ENCODE measurements at places on chromosomes 4 and X.
A peak's percentile ranks its signal among the peaks of the same experiment; 100 is the strongest.

GRCh38 chrX:110051559-110051958 is 48.6 kb downstream of the TMEM164 start:
- DNase-seq: no peak

GRCh38 chr4:592825-593520 is 16.9 kb upstream of the TMEM271 start:
- DNase-seq: no peak

- DNase-seq: peak; percentile 14
Measured at GRCh38 chrX:151825925-151826485, 86.7 kb upstream of the MAGEA4 start.

DNA sequence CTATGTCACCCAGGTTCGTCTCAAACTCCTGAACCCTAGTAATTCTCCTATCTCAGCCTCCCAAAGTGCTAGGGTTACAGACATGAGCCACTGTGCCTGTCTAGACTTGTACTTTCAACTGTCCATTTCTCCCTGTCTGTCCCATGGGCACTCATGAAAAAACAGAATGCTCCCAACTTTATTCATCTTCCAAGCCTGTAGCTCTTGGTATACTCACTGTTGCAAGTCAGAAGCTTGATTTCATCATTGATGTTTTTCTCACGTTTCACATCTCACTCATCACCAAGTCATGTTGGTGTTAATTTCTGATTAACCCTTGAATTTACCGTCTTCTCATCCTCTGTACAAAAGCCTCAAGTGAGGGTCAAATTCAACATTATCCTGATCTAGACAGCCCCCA is 7.3 kb upstream of the SRP72 start:
- DNase-seq: no peak

- peak; percentile 70 for DNase-seq
Measured at GRCh38 chrX:65644621-65645289, 22.7 kb upstream of the MSN start.

DNA sequence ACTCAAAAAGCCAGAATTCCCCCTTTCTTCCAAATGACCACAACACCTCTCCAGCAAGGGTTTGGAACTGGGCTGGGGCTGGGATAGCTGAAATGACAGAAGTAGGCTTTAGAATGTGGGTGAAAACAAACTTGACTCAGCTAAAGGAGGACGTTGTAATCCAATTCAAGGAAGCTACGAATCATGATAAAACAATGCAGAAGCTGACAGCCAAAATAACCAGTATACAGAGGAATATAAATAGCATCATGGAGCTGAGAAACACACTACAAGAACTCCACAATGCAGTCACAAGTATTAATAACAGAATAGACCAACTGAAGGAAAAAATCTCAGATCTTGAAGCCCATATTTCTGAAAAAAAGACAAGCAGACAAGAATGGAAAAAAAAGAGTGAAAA is 95.8 kb upstream of the TET2 start:
- DNase-seq: no peak

DNA sequence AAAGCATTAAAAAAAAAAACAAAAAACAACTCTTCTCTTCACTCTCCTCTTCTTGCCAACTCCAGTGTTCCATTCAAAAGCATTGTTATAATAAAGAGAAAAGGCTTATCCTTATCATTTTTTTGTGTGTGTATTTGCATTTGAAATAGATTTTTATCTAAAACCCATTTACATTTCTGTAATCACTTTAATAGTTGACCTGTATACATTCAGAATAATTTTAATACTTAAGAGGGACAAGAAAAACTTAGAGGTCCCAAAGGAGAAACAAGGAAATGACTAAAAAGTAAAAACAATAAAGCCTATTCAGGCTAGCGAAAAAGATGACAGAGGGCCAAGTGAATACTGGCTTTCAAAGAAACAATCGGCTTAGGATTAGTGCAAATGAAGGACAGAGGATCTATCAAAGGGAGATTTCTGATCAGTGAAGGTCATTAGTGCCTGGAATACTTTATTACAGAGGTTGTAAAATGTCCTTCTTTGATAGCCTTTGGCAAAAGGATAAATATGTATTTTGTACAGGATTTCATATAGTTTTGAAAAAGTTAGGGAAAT is 808.3 kb downstream of the RPA4 start:
- DNase-seq: no peak

DNA sequence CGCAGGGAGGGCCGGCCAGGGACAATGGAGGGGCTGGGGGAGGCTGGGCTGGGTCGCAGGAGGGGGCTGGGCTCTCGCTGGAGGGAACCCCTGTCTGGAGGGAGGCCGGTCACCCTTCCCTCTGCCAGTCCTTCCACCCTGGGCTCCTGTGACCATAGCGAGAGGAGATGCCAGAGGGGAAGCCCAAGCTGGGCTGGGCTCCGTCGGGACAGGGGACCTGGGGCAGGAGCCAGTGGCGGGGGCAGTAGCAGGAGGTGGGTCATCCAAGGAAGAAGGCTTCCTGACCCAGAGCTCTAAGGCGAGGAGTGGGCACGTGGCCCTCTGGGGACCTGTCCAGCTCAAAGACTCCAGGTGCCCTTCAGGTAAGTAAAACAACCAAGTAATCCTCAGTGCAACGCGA is 16.9 kb downstream of the CTAG1B start:
- DNase-seq: no peak

GRCh38 chrX:18797141-18797540 is 89.7 kb downstream of the PPEF1 start:
- DNase-seq: no peak

- no peak for DNase-seq
Measured at GRCh38 chr4:85094735-85095134, 128.2 kb upstream of the WDFY3 start.

- DNase-seq: no peak
Measured at GRCh38 chr4:71814433-71814832, 30.6 kb upstream of the GC start.

DNA sequence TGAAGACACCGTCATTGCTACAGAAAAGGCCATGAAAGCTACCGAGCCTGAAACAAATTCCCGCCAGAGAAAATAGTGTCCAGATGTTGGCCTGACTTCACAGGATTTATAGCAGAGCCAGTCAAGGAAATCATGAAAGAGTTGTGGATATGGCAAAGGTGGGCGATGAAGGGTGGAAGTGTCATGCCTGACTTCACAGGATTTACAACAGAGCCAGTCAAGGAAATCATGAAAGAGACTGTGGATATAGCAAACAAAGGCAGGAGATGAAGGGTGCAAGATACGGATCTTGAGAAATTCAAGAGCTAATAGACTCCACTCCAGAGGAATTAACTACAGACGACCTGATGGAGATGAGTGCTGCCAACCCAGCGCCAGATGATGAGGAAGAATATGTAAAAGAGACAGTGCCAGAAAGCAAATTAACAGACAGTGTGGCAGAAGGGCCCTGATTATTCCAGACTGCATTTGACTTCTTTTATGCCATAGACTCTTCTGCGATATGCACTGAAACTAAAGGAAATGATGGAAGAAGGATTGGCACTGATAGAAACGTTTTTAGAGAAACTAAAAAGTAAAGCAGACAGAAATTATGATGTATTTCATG is 17.2 kb downstream of the TRMT44 start:
- DNase-seq: no peak

- no peak for DNase-seq
Measured at GRCh38 chr4:75391489-75392166, 122.6 kb downstream of the RCHY1 start.

GRCh38 chr4:151012820-151013219 is 2.3 kb downstream of the LRBA start:
- DNase-seq: no peak

- DNase-seq: peak; percentile 42
Measured at GRCh38 chr4:98939892-98940298, 11.0 kb upstream of the EIF4E start.

DNA sequence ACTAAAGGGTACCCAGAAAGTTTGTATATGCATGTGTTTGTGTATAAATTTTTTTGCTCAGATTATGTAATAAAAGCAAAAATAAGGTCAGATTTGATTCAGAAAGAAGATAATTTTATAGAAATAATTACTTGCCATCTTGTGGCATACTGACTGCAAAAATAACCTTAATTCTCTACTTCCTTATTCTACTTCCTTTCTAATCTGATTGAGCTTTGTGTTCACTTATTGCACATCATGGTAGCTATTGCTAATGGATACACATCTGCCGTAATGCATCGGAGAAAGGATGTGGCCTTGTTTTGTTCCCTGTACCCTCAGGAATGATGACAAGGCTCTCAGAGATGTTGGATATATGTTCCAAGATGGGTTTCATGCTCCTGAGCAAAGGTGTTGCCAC is 10.5 kb upstream of the GNPDA2 start:
- DNase-seq: no peak

DNA sequence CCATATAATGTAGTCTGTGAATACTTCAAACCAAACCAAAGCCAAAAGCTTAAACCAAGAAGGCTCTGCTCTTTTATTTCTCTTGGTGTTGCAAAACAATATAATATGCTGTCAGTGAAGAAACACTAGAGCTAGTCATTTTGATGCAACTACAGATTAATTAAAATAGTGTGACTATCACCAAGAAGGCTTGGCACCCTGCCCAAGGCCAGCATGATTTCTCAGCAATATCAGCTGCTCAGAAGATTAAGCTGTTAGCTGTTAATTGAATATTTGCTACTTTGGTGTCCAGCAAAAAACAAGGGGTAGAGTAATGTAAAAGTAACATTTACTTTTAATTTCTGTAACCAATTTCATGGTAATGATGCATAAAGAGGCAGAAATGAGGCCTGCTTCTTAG is 104.9 kb upstream of the PRPS2 start:
- no peak for DNase-seq

DNA sequence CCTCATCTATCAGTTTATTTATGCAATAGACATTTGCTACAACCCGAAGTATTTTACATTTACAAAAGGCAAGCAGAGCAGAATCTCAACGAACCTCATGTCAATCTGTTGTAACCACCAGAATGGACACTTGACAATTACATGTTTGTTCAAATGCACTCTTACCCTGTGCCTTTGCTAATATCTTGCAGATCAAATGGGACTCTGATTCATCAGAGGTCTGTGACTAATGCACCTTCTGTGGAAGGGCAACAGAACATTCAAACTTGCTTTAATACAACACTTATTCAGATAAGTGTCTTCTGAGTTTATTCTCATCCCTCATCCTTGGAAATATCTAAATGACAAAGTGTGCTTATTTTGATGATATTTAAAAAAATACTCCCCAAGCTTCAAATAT is 644.7 kb upstream of the PCDH10 start:
- no peak for DNase-seq

DNA sequence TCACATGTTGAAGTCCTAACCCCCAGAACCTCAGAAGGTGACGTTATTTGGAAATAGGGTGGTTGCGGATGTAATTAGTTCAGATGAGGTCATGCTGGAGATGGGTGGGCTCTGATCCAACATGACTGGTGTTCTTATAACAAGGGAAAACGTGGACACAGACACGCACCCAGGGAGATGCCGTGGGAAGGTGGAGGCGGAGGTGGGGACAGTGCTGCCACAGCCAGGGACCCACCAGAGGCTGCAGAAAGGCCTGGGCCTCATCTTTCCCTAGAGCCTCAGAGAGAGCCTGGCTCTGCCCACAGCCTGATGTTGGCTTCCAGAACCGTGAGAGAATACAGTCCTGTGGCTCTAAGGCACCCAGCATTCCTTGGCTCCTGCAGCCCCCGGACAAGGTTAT is 7.9 kb upstream of the HMX1 start:
- no peak for DNase-seq
